ENCODE measurements at places on chromosomes 13 and 19. TPM values are rescaled to one million over a fixed set of nuclear protein-coding genes. Genes with fewer than 3 reads are reported as not detected.

ONECUT3 gene
- total RNA-seq, result not detected

TTC9B gene
- not detected for total RNA-seq

DNA sequence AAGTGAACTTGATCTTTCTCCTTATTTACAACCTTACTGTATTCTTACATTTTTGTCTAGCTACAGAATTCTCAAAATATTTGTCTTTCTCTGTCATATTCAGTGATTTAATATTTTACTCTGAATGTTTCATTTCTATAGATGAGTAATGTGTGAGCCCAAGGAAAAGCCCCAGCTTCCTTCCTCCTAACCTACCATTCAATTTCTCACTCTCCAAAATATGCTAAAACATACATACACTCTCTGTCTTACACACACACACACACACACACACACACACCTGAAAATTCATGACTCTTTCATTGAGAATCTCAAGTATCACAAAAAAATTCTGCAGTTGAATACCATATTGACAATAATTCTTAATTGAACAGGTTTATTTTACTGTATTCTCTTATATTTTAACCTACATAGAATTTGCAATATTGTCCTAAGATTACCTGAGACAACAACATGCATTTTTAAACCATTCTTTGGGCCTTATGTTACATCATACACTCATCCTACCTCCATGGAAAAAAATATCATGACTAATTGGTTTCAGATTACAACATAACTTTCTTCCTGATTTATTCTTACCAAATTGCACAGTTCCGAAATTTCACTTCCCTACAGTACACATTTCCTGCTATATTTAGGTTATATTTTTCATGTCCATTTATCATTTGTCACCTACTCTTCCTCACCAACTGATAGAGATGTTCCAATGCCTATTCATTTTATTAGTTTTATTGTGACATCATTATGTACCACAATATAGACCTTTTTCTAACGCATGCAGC is 1965.6 kb upstream of the PCDH20 start:
- H3K4me3 ChIP-seq, result no peak overlapping the region
- no peaks in the 10 kb centered on the region for H3K27me3 ChIP-seq
- H3K27ac ChIP-seq, result no peak overlapping the region
- no peak for DNase-seq

- no peaks in the 10 kb centered on the region for H3K36me3 ChIP-seq
- H3K27me3 ChIP-seq, result no peaks in the 10 kb centered on the region
- no peaks in the 10 kb centered on the region for H3K4me1 ChIP-seq
Measured at GRCh38 chr19:29581398-29581797, 24.7 kb upstream of the POP4 start.

DNA sequence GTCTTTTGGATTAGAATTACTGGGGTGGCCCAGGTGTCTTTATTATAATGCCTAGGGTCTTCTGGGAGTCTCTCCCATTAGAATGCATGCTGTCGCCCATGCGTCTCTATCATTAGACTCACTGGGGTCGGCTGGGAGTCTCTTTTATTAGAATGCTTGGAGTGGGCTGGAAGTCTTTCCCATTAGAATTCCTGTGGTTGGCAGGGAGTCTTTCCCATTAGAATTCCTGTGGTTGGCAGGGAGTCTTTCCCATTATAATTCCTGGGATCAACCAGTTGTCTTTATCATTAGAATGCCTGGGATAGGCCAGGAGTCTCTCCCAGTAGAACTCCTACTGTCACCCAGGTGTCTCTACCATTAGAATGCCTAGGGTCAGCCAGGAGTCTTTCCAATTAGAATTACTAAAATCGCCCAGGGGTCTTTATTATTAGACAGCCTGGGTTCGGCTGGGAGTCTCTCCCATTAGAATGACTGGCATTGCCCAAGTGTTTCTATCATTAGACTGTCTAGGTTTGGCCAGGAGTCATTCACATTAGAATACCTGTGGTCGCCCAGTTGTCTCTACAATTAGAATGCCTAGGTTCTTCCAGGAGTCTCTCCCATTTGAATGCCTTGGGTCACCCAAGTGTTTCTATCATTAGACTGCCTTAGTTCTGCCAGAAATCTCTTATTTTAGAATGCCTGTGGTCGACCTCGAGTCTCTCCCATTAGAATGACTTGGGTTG is 1558.5 kb downstream of the UQCRFS1 start:
- no peaks in the 10 kb centered on the region for H3K27me3 ChIP-seq
- DNase-seq, result no peak
- H3K27ac ChIP-seq, result no peak overlapping the region
- H3K4me3 ChIP-seq, result no peak overlapping the region
- H3K36me3 ChIP-seq, result no peaks in the 10 kb centered on the region

DNA sequence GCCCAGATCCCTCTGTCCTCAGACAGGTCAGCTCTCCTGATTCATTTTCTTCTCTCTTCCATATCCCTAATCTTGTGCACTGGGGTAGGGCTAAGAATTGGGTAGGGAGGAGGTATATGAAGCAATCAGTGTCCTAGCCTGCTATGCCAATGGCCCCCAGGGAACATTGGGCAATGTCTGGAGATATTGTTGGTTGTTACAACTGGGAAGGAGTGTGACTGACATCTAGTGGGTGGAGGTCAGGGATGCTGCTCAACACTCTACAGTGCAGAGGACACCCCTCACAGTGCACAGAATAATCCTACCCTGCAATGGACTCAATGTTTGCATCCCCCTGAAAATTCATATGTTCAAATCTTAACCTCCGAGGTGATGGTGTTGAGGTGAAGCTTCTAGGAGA is 57.5 kb downstream of the CPAMD8 start:
- no peaks in the 10 kb centered on the region for H3K27me3 ChIP-seq
- no peak for DNase-seq
- no peaks in the 10 kb centered on the region for H3K4me1 ChIP-seq
- H3K36me3 ChIP-seq, result no peaks in the 10 kb centered on the region
- no peak overlapping the region for H3K4me3 ChIP-seq

All from esophagus squamous epithelium (tissue), 5 donors.